Brain microvascular endothelial cell (primary cell): ENCODE measurements at places on chromosomes 7 and 10.
A peak's percentile ranks its signal among the peaks of the same experiment; 100 is the strongest.

DNA sequence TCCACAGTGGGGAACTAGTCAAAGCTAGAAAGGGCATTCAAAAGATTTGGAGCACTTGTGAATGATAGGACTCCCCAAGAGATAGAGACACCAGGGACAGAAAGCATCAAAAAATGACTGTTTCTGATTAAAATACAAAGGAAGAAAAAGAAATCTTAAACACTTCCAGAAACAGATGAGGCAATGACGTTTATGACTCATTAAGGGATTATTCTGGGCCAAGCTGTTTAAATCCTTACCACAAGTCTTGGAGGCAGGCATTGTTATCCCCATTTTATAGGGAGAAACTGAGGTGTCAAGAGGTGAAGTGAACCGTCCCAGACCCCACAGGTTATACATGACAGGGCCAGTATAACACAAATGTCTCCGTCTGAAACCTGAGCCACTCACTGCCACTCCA lies 68.3 kb upstream of the AMPH start:
- no peak for DNase-seq

GRCh38 chr10:38076687-38077086 lies 17.4 kb upstream of the ZNF37A start:
- no peak for DNase-seq

DNA sequence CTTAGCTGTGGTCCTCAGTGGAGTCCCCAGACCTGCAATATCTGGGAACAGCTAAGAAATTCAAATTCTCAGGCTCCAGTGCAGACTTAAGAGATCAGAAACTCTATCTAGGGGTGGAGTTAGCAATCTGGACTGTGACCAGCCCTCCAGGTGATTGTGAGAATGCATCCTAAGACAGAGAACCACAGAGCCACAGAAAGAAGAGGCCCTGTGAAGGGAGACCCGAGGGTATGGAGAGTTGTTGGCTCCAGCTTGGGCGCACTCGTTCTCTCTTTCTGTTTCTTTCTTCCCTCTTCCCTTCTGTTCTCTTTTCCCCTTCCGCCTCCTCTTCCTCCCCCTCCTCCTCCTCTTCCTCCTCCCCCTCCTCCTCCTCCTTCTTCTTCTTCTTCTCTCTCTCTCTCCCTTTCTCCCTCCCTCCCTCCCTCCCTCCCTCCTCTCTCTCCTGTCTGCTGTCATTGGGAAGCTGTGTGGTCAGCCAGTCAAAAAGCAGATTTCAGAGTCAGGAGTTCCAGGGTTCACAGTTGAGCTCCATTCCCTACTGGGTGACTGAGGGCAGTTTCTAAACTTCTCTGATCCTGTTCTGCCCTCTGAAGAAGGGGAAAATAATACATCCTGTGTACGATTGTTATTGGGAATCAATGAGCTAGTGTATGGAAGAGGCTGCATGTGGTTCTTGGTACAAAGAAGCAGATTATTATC lies 62.1 kb upstream of the STEAP1B start:
- DNase-seq: peak; percentile 52

GRCh38 chr10:48279081-48279751 lies 4.7 kb upstream of the FRMPD2 start:
- DNase-seq: no peak

DNA sequence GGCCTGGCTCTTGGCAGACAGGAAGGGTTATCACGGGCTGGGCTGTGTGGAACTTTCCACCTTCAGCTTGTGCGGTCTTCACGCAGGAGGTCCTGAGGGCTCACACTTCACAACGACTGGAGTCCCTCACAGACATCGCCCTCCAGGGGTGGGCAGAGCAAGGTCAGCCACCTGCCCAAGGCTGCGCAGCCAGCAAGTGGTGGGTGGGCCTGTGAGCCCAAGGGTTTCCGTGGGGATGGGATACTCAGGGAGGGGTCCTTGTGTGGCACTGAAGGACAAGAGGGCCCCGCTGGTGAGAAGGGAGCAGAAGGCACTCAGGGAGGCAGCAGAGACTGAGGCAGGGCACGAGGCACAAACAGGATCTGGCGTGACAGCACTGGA lies 22.0 kb downstream of the PDIA4 start:
- no peak for DNase-seq

DNA sequence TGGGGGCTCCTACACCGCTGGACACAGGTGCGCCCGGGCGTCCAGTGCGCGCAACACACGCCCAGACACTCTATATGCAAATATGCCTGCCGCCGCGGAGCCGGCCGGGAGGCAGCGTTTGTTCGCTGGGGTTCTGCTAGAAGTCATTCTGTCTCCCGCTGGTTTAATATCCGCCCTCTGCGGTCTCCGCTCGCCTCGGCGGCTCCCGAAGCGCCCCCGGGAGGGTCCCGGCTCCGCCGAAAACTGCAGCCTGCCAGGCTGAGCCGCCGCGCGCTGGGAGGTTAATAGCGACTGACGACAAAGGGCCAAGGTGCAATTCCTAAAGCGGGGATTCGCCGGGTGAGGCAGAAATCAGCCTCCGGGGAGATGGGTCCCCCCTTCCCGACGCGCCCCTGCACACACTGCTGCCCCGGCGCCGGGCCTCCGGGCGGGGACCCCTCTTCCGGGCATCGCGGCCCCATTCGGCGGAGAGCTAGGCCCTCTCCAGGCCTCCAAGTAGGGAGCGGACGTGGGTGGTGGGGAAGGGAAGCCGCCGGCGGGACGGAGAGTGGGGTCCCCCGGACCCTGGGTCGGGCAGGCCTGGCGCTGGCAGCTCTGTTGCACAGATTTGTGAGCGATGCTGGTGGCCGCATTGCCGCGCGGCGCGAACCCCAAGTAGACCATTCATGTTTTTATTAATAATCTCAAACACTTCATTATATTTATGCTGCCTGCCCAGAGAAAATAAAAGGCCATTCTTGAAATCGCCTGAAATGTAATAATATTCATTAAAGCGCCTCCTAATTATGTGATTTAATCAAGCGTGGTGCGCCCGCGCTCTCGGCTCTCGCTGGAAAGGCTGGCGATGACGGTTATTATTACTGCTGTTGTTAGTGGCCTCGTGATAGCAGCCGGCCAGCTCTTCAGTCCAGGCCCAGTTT lies 9.1 kb downstream of the EN2 start:
- DNase-seq: no peak

- DNase-seq: no peak
These were observed 106.0 kb downstream of the GALNT17 start for GRCh38 chr7:71237945-71238344.

- DNase-seq: no peak
These were observed 171.3 kb upstream of the BMPER start for GRCh38 chr7:33733870-33734650.

DNA sequence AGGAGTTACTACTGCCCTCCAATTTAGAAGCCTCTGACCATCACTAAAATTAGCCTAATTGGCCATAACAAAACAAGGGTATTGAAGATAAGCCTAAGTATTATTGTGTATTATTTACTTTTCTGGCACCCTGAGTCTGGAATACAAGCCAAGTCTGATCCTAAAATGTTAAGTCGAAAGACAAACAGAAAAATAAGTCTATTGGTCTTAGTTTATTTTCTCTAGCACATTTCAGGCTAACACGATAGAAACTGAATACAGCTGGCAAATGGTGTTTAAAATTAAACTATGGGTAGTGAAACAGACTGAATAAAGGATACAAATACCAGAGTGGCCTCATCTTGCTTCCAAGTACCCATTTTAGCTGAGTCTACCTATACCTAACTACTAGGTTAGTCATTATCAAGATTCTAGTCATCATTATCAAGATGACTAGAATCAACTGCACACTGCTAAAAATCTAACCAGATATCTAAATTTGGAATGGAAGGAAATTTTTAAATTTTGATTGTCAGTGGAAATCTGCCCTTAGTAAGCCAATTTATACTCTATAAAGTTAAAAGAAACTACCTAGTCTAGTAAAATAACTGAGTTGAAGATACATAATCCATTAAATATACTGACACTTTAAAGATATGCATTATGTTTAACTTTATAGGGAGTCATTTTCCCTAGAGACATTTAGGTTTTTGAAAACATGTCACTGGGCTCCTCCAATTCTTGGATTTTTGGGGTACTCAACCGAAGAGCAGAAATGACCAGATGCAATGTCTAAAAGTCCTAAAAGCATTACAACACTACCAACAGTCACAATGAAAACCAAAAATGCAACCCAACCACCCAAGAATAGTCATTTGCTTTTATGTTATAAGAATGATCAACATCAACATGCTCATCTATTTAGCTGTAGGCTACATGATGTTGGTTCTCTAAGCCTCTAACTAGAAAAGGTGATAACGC lies 80.9 kb downstream of the NT5C2 start:
- DNase-seq: no peak

GRCh38 chr7:65379318-65379717 lies 5.7 kb downstream of the ZNF92 start:
- DNase-seq: peak; percentile 27

DNA sequence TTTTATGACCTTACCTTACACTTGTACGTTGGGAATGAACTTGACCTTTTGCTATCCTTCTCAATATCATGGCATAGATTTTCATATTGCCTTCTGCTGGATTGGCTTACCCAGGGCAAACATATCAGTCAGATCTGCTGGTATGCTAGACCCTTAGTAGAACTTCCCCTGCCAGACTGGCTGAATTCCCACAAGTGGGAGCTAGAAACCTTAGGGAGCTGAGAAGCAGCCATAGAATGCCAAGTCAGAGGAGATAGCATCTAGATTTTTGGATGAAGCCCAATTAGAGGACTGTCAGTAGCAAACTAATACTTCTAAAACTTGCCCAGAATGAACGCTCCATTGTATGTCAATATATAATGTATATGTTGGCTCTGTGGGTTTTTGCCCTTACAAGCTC lies 385.0 kb downstream of the NXPH1 start:
- DNase-seq: no peak

GRCh38 chr7:73717025-73717807 lies 2.3 kb downstream of the STX1A start:
- peak; percentile 35 for DNase-seq

DNA sequence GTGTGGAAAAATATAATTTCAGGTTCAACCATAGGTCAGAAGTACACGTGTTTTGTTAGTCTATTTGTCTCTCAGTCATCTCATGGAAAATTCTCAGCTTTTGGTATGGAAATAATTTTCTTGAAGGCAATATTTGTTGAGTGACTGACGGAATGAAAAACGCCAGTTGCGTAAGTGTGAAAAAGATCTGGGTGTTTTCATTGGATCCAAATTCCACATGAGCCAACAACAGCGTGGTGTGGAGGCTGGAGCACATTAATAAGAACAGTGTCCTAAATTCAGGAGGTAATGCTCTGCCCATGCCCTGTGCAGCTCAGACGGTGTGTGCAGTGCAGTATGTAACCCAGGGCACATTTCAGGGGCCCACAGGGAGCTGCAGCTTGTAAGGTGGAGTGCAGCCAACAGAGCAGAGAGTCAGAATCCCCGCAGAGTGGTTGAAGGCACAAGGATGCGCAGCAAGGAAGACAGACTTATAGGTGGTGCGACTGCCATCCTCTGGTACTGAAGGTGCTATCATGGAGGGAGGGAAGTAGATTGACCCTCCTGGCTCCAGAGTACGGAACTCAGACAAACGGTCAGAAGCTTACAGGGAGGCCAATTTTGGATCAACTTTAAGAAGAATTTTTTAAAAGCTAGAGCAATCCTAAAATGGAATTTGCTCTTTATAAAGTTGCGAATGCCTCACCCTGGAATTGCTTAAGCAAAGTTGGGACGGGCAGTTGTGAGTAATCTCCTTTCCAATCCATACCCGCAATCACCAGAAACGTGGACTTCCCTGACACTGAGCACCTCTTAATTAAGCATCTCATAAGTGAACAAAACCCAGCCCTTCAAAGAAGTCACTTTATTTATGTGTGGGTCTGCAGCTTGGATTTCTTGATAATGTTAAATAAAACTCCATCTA lies 38.0 kb downstream of the EGFR start:
- peak; percentile 83 for DNase-seq

DNA sequence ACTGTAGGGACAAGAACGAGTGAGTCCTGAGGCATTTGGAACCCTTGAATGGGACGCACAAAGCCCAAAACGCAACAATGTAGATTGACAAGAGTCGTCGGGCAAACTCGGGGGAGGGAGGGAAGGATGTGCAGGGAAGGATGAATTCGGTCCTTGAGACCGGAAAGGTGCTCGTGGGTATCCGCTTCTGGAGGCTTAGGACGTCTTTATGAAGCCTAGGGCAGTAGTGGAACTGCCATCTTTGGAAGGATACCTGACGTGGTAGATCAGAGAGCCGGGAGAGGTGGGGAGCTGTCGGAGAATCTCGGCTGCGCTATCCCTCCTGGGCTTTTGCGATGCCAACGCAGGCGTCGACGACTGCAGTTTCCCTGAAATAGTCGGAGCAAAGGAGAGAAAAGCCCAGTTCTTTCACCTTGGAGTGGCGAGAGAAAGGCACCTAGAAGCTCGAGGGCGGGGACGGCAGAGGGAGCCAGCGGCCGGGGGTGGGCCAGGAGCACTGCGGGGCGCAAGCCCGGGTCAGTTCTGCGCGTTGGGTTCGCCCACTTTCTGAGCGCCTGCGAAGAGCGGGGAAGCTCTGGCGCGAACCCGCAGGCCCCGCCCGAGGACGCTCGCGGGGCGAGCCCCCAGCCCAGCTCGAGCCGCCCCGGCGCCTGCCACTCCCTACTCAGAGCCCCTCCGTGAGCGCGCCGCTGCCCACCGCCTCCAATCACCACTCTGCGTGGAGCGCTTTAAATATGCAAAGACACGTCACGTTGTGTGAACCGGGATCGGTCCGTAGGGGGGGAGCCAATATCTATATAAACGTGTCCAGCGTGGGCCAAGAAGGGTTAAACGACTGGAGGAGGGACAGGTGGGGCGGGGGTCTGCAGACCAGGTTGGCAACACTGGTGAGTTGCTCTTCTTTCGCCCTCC lies at the start of gene CYP26C1:
CYP26C1 (plus strand) TSS at position 824 of the 912 bp plus-strand sequence. CDS start 466 bp downstream, outside the sequence.
- no peak for DNase-seq

DNA sequence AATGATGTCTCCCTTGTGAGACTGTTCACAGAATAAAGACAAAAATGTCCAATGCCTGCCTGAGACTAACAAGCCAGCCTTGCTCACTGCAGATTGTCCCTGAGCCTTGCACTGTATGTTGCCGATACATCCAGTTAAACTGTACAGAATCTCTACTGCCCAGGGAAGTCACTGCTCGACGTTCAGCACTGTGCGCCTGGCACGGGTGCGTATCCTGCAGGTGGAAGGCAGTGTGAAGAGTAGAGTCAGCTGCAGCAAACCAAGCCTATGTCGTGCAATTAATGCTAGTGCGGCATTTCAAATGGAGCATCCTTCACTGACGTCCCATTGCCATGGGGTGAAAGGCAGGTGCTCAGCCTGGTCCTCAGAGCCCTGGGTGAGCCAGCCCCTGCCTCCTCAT lies 132.9 kb downstream of the TNS3 start:
- DNase-seq: no peak
